ENCODE measurements at places on chromosomes 6 and 20.

- no peak for DNase-seq
Measured at GRCh38 chr20:44723391-44723790, 8.2 kb downstream of the CCN5 start.

DNA sequence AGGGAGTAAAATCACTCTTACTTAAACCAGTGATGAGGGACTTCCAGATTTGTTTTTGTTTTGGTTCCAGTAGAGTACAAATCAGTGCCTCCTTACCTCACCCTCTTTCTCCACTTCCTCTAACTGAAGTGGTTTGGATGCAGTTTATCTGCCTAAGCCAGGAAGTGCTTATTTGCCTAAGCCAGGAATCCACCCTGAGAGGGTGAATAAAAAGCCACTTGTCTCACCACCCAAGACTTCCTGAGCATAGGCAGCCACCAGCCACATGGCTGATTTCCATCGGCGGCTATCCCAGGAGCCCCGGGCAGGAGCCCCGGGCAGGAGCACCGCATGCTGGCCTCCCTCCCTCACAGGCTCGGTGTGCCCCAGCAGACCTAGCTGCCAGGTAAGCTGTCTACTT lies 12.0 kb downstream of the LRP11 start:
- DNase-seq: no peak

GRCh38 chr6:128438393-128438792 lies 82.0 kb downstream of the PTPRK start:
- DNase-seq: no peak

DNA sequence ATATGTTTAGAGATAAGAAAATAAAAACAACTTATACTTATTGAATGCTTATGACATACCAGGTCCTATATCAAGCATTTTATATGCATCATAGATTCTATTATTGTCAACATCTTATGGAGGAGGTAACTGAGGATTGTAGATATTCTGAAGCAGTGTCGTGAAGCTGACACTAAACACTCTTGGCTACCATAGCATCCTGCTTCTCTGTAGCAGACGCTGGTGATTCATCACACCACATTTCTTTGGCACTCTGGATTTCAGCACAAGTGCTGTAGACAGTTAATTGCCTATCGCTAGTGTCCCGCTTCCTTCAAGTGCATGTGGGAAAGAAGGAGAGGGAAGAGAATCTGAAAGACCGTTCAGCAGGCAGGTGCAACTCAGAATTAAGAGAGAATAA lies 317.1 kb downstream of the PLCB1 start:
- no peak for DNase-seq

DNA sequence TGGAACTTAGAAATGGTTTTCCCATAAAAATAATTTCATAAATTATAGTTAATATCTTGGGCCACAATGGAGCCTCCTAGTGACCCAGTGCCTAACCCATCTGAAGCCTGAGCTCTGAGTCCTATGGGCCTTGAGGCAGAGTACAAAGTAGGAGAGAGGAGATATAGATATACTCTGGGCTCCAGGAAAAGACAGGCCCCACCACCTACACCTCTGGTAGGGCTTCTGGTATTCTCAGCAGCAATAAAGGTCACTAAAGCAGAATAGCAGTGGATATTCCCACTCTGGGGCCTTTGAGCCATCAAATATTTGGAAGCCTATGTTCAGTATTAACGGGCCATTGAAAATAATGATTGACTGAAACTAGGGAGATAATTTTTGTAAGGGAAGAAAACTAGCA lies 24.1 kb downstream of the CYP39A1 start:
- DNase-seq: no peak

- DNase-seq: no peak
Measured at GRCh38 chr6:56370127-56370540, 122.8 kb upstream of the COL21A1 start.

All from kidney glomerular epithelial cell (primary cell).